ENCODE measurements at places on chromosomes 1 and 21.
A peak's percentile ranks its signal among the peaks of the same experiment; 100 is the strongest.

DNA sequence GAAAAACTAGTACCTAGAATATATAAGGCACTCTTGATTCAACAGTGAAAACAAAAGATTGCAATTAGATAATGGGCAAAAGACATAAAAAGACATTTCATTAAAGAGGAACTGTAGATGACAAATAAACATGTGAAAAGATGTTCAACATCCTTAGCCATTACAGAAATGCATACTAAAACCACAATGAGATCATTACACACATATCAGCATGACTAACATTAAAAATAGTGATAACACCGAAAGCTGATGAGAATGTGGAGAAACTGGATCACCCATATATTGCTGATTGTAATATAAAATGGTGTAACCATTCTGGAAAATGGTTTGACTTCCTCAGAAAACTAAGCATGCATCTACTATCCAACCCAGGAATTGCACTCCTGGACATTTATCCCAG is 340.3 kb downstream of the SEC16B start:
- no peaks in the 10 kb centered on the region for H3K4me1 ChIP-seq
- H3K27ac ChIP-seq, result no peak overlapping the region
- H3K4me3 ChIP-seq, result no peak overlapping the region
- no peak for DNase-seq
- H3K27me3 ChIP-seq, result peaks cover 42% of the 10 kb centered on the region

DNA sequence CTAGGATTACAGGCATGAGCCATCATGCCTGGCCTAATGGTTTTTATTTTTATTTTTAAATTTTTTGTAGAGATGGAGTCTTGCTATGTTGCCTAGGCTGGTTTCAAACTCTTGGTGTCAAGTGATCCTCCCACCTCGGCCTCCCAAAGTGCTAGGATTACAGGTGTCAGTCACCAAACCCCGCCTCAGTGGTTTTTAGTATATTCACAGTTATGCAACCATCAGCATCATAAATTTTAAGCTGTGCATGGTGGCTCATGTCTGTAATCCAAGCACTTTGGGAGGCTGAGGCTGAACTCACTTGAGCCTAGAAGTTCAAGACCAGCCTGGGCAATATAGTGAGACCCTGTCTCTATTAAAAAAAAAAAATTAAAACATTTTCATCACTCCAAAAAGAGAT is 28.6 kb downstream of the PIK3CD start:
- H3K27me3 ChIP-seq, result no peaks in the 10 kb centered on the region
- no peaks in the 10 kb centered on the region for H3K36me3 ChIP-seq
- H3K4me3 ChIP-seq, result no peak overlapping the region

DNA sequence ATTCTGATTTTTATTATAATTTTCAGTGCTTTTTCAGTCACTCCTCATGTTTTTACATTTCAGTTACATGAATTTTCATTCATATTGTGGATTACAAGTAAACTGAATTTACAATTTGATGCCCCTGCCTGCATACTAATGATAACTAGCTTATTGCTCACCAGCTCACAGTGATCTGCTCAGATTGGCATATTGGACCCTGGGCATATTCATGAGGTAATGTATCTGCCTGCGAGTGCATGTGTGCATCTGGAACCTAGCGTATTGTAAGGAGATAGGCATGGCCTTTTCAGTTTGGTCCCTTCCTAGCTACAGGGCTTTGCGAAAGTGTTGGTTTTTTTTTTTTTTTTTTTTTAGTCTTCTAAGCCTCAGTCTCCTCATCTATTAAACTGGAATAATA is 213.7 kb downstream of the SDCCAG8 start:
- H3K27ac ChIP-seq, result no peak overlapping the region
- DNase-seq, result no peak
- peaks cover 17% of the 10 kb centered on the region for H3K4me1 ChIP-seq
- no peak overlapping the region for H3K4me3 ChIP-seq
- no peaks in the 10 kb centered on the region for H3K36me3 ChIP-seq

DNA sequence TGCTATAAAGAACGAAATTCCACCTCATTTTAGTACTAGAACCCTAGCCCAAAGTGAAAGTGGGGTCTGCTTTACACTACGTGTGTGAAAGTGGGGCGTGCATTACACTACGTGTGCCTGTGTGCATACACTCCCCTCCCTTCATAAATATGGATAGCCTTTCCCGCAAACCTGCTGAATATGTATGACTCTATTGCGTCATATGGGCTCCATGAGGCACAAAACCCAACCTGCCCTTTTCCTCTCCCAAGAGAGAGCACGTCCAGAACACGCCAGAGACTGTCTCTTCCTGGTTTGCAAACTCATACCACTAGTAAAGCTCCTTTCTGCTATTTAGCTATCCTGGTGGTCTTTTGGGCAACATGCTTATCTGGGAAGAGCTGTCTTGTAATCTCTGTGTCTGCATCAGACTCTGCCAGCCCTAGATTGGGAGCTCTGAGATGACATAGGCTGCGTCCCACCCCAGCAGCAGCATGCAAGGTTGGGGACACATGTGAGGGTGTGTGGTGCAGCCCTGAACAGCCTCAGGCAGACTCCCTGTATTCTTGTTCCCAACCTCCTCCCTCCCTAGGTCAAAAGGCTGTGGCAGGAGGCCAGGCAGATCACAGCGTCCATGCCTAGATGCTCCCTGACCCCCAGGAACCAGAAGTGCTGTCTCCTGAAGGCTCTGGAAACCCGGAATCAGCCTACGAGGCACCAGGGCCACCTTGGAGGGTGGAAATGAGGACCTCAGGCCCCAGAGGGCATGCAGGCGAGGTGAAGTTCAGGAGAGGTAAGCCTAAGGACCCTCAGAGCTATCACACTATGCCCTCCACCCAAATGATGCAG is 12.3 kb upstream of the PADI1 start:
- H3K4me1 ChIP-seq, result no peaks in the 10 kb centered on the region
- H3K27ac ChIP-seq, result no peak overlapping the region
- H3K4me3 ChIP-seq, result no peak overlapping the region

DNA sequence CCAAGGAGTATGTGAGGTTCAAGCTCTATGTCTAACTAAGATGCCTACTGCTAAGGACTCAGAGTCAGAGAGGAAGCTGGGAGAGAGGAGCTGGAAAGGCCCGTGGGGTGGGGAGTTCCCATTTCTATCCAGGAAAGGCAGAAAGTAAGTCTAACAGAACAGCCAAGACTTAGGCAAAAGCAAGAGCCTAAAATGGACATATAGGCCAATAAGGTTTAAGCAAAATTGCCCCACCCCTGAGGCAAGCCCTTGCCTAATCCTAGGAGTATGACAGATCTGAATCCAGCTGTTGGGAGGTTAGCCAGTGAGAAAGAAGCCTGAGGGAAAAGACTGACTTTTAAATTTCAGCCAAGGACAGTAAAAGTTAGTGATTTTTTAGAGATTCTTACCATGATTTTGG is 1.6 kb upstream of the KLHDC9 start:
- peak; percentile 41 for DNase-seq
- no peaks in the 10 kb centered on the region for H3K27me3 ChIP-seq

DNA sequence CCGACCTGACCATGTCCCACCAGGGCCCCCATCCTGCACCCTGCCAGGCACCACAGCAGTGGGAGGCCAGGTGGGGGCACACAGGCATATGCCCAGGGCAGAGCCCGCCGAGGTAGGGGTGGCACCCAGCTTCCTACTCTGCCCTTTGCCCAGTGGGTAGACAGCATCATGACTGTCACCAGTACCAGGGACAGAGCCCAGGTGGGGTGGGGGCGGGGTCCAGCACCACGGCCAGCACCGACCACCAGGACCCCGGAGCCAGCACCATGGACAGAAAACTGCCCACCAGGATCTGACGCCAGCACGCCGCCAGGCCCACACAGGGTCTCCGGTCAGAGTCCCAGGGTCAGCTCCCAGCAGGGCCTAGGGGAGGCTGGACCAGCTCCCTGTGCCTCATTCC is 3.8 kb downstream of the TAS1R3 start:
- no peak overlapping the region for H3K27ac ChIP-seq
- H3K4me3 ChIP-seq, result no peak overlapping the region
- no peaks in the 10 kb centered on the region for H3K27me3 ChIP-seq
- no peak for DNase-seq

GRCh38 chr1:9767964-9768668 is 55.6 kb downstream of the CLSTN1 start:
- no peak for DNase-seq
- no peaks in the 10 kb centered on the region for H3K27me3 ChIP-seq
- H3K4me3 ChIP-seq, result no peak overlapping the region

DNA sequence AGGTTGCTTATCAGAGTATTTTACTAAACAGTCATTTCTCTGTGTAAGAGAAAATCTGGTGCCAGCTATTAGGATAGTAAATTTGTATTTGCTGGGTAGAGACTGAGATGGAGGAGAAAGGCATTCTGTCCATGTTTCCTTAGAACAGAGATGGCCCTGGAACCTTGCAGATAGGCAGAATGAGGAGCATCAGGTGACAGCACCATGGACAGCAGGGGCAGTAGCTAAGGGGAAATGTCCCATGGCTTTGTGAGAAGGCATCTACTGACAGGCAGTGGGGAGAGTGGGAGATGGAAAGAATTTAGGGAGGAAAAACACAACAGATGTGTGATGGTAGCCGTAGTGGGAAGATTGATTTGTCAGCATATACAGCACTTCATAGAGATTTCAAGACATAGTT is 105.0 kb downstream of the PRRX1 start:
- no peaks in the 10 kb centered on the region for H3K4me1 ChIP-seq
- no peak for DNase-seq
- no peak overlapping the region for H3K27ac ChIP-seq
- no peaks in the 10 kb centered on the region for H3K27me3 ChIP-seq
- H3K4me3 ChIP-seq, result no peak overlapping the region
- H3K36me3 ChIP-seq, result no peaks in the 10 kb centered on the region

DNA sequence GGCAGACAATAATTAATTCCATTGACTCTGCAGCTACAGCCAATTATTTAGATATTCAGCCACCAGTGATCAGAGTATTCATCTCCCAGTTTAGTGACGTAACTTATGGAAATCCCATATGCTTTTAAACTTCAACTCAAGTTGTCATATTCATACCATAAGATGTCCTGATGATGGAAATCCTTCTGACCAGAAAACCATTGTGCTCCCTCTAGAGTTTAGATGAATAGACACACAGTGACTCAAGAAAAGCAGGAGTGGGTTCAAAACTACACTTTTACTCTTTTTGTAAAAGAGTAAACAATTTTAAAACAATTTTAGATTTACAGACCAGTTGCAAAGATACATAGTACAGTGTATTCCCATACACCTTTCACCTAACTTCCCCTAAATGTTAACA is 463.7 kb downstream of the KCNT2 start:
- H3K27ac ChIP-seq, result no peak overlapping the region
- H3K4me3 ChIP-seq, result no peak overlapping the region
- no peaks in the 10 kb centered on the region for H3K4me1 ChIP-seq
- no peak for DNase-seq
- H3K36me3 ChIP-seq, result no peaks in the 10 kb centered on the region

DNA sequence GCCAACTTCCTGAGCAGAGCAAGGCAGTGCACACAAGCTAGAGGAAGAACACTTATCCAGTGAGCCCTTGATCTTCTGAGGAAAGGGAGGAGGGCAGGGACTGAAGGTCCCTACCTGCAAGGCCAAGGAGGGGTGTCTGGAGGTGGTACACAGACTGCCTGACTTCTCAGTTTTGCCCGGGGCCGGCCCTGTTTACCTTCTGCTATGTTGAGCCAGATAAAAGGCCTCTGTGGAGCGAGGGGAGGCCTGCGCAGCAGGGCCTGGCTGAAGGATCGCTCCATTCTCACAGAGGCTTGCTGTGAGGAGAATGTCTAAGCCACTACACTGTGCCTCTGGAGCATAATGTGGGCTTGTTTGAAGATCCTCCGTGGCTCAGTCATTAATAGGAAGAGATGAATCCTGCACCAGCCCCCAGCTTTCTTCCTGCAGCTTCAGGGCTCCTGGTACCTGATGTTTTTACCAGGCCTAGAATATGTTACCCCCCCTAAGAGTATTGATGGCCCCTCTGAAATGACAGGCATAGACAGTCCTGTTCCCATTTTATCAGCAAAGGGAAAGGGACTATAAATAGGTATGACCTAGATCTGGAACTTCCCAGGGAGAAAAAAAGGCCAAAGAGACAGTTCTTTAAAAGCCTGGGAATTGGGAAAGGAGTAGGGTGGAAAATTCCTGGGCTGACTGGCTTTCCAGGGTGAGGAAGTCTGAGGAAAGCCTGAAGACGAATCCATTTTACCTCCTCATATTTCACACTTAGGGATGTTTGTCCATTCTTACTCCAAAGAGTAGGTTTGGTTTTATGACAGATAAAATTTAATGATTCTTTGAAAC is 4.7 kb downstream of the POGK start:
- no peak for DNase-seq
- peaks cover 91% of the 10 kb centered on the region for H3K4me1 ChIP-seq
- peak overlapping the region; percentile 96 for H3K27ac ChIP-seq

DNA sequence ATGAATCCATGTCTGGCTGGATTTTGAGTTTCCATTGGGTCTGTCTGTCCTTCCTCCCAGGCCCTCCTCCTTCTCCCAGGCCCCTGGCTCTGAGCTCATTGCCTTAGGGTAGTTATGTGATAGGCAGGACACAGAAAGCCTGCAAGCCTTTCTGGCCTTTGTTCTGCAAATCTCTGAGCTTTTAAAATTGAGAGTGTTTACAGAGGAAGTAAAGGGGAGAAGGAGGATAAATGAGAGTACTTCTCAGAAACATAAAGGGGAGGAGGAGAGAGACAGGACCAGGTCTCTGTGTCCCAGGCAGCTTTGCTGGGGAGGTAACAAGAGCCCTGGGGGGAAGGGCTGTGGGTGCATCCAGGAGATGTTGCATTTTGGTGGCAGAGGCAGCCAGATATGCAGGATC is 126.7 kb downstream of the FOXD2 start:
- no peak overlapping the region for H3K27ac ChIP-seq
- H3K4me1 ChIP-seq, result peaks cover 25% of the 10 kb centered on the region
- peaks cover 57% of the 10 kb centered on the region for H3K27me3 ChIP-seq
- no peaks in the 10 kb centered on the region for H3K36me3 ChIP-seq

- peaks cover 10% of the 10 kb centered on the region for H3K4me1 ChIP-seq
- H3K27me3 ChIP-seq, result no peaks in the 10 kb centered on the region
- H3K27ac ChIP-seq, result peak overlapping the region; percentile 39
- H3K36me3 ChIP-seq, result no peaks in the 10 kb centered on the region
Measured at GRCh38 chr1:53182111-53182593, 14.5 kb upstream of the CPT2 start.

GRCh38 chr1:104702731-104703130 is 953.0 kb downstream of the AMY1C start:
- no peak overlapping the region for H3K4me3 ChIP-seq
- H3K4me1 ChIP-seq, result no peaks in the 10 kb centered on the region
- DNase-seq, result no peak
- no peaks in the 10 kb centered on the region for H3K27me3 ChIP-seq
- no peaks in the 10 kb centered on the region for H3K36me3 ChIP-seq
- H3K27ac ChIP-seq, result no peak overlapping the region

GRCh38 chr1:156146769-156147405 is 6.5 kb upstream of the SEMA4A start:
- H3K27me3 ChIP-seq, result peaks cover 25% of the 10 kb centered on the region
- no peak overlapping the region for H3K27ac ChIP-seq
- H3K4me3 ChIP-seq, result peak overlapping the region; percentile 40
- DNase-seq, result no peak

DNA sequence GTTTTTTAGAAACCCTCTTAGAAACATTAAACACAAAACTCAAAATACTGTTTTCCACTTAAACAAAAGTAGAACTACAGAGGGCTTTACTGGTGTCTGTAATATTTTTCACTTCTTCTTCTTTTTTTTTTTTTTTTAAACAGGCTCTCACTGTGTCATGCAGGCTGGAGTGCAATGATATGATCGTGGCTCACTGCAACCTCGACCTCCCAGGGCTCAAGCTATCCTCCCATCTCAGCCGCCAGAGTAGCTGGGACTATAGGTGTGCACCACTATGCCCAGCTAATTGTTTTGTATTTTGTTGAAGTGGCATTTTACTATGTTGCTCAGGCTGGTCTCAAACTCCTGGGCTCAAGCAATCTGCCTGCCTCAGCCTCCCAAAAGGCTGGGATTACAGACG is 194.8 kb downstream of the DAB1 start:
- DNase-seq, result no peak
- H3K36me3 ChIP-seq, result no peaks in the 10 kb centered on the region
- H3K4me3 ChIP-seq, result no peak overlapping the region
